ENCODE measurements at places on chromosomes 13 and 19.

DNA sequence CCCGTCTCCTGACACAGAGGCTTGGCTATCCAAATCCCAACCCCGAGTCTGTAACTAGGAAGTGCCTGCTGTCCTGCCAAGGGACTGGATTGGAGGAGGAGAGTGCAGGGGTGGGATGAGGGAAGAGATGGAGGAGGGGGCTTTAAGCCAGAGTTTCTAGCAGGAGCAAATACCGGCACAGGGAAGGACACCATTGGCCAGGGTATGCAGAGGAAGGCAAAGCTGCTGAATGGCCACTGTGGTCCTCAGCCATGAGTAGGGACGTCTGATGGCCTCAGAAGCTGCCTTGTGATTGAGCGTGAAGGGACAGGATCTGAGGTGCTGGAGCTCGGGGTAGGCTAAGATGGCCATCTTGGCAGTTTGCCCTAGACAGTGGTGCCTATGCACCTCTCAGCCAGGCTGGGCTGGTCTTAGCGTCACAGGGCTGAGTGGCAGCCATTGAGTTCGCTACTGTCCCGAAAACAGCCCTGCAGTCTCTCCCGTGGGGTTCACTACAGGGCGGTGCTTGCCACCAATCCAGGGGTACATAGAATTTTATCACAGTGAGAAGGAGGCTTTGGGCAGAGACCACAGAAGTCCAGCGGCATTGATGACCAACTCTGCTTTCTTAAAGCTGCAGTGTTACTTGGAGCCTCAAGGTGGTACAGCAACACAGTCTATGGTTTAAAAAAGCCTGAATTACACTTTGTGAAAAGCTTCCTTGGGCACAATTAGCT, 61.8 kb downstream of the AKAP11 start:
- DNase-seq: no peak

- DNase-seq: no peak
Measured at GRCh38 chr19:14147797-14148605, 11.6 kb upstream of the ASF1B start.

DNA sequence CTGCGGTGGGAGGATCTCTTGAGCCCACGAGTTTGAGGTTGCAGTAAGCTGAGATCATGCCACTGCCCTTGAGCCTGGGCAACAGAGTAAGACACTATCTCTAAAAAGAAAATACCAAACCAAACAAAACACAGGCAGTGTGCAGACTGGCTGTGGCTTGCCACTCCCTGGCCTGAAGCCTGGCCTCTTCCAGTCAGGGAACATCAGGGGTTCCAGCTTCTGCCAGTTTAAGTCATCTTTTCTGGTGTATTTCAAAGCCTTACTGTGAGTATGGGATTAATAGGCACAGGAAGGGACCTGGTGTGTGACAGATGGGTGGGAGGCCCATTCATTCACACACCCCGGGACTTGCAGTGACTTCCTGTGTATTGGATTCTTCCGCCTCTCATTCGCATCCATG, 27.0 kb upstream of the F2RL3 start:
- no peak for DNase-seq

DNA sequence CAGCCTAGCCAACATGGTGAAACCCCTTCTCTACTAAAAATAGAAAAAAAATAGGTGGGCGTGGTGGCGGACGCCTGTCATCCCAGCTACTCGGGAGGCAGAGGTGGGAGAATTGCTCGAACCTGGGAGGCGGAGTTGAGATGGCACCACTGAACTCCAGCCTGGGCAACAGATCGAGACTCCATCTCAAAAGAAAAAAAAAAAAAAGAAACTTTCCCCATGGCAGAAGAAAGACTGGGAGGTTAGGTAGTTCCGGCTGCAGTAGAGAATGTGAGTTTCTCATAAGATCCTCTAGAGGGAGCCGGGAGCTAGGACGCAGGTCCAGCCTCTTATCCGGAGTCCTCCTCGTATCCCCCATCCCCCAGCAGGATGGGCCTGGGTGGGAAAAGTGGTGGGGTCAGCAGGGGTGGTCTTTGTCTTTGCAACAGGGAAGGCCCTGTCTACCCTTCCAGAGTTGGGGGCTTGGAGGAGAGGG, 13.2 kb upstream of the CREB3L3 start:
- no peak for DNase-seq

- peak; percentile 18 for DNase-seq
Measured at GRCh38 chr19:42076380-42076944, 496 bp downstream of the ZNF574 start.

GRCh38 chr19:10222201-10222890, 8.8 kb downstream of the S1PR2 start:
- no peak for DNase-seq

DNA sequence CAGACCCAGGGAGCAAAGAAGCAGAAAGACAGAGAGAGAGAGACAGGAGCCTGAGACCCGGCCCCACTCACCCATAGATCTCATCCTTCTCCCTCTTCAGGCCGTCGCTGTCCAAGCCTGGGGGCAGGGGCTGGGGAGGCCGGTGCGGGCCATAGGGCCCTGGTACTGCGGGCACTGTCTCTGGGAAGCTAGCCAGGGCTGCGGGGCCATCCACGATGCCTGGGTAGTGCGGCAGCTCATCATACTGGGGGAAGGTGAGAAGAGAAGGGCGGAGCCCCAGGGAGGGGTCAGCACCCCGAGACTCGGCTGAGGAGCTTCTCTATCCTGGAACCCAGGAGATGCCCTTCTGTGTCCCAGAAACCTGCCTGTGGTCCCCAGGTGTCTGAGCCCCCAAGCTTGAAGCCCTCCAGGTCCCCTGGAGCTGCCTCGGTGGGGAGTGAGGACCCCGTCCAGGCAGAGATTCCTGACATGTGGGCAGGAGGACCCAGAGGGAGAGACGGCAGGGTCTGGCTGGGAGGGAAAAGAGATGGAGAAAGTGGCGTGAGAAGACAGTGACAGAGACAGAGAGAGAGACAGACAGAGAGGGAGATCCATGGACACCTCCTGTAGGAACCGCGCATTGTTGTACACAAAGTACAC, 2.1 kb downstream of the MEIS3 start:
- no peak for DNase-seq

- no peak for DNase-seq
Measured at GRCh38 chr19:5826531-5827341, 12.8 kb downstream of the FUT6 start.

- no peak for DNase-seq
Measured at GRCh38 chr13:101230271-101230890, 185.9 kb downstream of the NALCN start.

- no peak for DNase-seq
Measured at GRCh38 chr13:106905380-106906162, 337.6 kb upstream of the ARGLU1 start.

- no peak for DNase-seq
Measured at GRCh38 chr13:109665240-109665639, 121.1 kb downstream of the IRS2 start.

DNA sequence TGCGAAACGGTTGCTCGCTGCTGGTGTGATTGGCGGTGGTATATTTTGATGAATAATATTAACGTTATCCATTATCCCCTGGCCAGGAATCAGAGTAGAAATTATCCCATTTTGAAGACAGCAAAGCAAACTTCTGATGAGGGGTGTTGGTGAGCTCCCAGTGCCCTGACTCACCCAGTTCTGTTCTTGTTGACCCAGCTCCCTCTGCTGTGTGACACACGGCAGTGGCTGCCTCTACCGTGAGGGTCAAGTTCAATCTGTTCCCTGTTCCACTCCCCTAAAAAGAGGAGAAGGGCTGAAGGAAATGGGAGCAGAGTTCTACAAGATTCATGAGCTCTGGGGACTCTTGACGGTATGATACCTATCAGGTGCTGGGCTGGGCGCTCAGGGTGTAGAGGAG, 2.0 kb downstream of the CAMSAP3 start:
- no peak for DNase-seq

GRCh38 chr13:35700671-35701070, 224.2 kb upstream of the MAB21L1 start:
- DNase-seq: no peak

GRCh38 chr13:86090181-86090580, 291.0 kb upstream of the SLITRK6 start:
- DNase-seq: no peak

GRCh38 chr13:73061876-73062275, 3.1 kb downstream of the KLF5 start:
- no peak for DNase-seq

GRCh38 chr13:55705971-55706370, 1434.7 kb upstream of the PRR20A start:
- no peak for DNase-seq

- no peak for DNase-seq
Measured at GRCh38 chr19:44626048-44626624, 12.8 kb downstream of the IGSF23 start.

DNA sequence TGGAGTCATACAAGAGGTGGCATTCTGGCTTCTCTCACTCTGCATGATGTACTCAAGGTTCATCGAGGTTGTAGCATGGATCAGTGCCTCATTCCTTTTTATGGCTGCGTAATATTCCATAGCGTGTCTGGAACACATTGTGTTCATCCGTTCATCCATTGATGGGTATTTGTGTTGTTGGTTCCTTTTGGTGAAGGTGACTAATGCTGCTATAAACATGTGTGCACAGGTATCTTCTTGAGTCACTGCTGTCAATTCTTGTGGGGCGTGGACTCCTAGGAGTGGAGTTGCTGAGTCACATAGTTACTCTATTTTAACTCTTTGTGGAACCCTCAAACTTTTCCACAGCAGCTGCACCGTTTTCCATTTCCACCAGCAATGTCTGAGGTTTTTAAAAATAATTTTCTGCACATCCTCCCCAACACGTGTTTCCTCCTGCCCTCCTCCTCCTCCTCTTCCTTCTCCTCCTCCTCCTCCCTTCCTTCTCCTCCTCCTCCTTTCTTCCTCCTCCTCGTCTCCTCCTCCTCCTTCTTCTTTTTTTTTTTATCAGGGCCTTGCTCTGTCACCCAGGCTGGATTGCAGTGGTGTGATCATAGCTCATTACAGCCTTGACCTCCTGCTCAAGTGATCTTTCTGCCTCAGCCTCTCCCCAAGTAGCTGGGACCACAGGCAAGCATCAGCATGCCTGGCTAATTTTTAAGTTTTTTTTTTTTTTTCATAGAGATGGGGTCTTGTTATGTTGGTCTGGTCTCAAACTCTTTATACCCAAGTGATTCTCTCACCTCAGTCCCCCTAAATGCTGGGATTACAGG, 2.0 kb upstream of the TMEM221 start:
- DNase-seq: no peak

GRCh38 chr13:110246530-110246929, 60.4 kb downstream of the COL4A1 start:
- no peak for DNase-seq

- no peak for DNase-seq
Measured at GRCh38 chr13:98821372-98822224, 69.1 kb upstream of the SLC15A1 start.

DNA sequence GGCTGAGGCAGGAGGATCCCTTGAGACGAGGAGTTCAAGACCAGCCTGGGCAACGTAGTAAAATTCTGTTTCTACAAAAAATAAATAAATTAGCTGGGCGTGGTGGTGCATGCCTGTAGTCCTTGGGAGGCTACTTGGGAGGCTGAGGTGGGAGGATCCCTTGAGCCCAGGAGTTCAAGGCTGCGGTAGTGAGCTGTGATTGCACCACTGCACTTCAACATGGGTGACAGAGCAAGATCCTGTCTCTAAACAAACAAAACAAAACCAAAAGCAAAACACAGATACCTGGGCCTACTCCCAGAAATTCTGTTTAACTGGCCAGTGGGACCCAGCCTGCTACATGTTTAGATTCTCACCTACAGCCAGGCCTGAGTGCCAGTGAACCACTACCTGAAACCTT, 74.6 kb upstream of the MEDAG start:
- DNase-seq: no peak

DNA sequence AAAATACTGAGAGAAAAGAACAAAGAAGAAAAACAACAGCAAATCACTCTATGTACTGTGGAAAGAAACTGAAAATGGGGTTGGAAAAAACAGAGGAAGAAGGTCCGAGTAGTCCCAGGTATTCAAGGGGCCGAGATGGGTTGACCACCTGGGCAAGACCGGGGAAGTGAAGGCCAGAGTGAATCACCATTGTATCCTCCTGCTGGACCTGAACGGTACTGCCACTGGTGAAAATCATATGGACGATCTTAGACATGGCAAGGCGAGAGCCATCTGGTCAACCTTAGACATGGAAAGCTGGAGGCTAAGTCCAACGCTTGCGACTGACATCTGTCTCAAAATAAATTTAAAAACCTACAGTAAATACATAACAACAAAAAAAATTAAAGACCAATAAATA, 44.4 kb upstream of the ZNF91 start:
- no peak for DNase-seq

- DNase-seq: no peak
Measured at GRCh38 chr13:106205871-106206270, 329.6 kb downstream of the EFNB2 start.

DNA sequence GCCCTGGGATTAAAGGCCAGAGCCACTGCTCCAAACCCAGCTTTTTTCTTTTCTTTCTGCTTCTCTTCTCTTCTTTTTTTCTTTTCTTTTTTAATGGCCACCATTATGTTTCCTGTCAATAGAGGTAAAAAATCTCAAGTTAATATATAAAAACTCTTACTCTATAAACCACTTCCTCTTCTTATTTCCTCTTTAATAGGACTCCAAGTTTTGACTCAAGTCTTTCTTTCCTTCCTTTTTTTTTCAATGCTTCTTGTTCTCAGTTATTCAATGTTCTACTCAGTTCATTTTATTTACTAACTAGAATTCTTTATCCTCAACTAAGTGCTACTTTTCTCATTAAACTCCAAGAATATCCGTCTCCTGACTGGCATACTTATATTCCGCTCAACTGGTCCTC, 27.1 kb upstream of the MYCBP2 start:
- DNase-seq: no peak

DNA sequence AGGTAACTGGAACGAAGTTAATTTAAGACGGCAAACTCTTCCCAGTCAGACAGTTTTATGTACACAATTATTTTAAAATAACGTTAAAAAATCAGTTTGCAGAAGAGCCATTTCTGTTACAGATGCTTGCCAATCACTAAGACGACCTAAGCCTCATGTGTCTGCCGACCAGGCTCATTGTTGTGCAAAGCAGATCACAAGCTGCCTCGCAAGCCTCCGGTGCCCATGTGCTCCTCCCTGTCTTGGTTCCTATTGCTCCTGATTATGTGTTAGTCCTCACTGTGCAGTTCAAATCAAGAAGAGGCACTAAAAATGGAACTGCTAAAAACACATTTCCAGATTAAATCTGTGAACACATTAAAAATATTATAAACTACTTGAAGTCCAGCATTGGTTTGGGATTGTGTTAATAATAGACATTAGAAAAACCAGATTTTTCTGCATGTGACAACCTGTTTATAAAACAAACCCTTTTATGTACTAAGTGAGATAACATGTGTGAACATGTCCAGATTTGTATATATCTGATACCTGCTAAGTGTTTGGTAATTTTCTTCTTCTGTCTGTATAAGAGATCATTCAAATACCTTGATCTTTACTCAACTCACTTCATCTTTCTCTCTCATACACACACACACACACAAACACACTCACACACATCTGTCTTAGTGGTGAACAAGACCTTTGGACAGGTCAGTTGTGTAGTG, 81.9 kb upstream of the SLC15A1 start:
- DNase-seq: no peak

GRCh38 chr13:111518161-111518792, 197.8 kb downstream of the TEX29 start:
- DNase-seq: no peak

GRCh38 chr13:109979228-109979627, 192.8 kb upstream of the IRS2 start:
- no peak for DNase-seq

Data from activated CD8-positive, alpha-beta memory T cell treated with anti-CD3 and anti-CD28 coated beads for 48 hours (primary cell).